Activated T-cell treated with anti-CD3 and anti-CD28 coated beads, Interleukin-2, amount 50 U/mL, for 72 hours (primary cell): ENCODE measurements at places on chromosomes 16 and 17. TPM values are rescaled to one million over a fixed set of nuclear protein-coding genes. Genes with fewer than 3 reads are reported as not detected.

GRCh38 chr16:4663777-4664465 lies 29.4 kb upstream of the NUDT16L1 start:
- peak; percentile 18 for DNase-seq

GRCh38 chr17:29622337-29623282 lies at the start of gene CORO6:
TSS of gene CORO6 (minus strand) at chr17:29622912. CDS start at chr17:29621421, 1,491 bp downstream.
- DNase-seq: peak; percentile 78

GRCh38 chr17:73791631-73792030 lies 147.4 kb upstream of the SDK2 start:
- DNase-seq: no peak

- DNase-seq: no peak
These were observed 66.5 kb upstream of the TBX2 start for GRCh38 chr17:61333136-61333535.

DNA sequence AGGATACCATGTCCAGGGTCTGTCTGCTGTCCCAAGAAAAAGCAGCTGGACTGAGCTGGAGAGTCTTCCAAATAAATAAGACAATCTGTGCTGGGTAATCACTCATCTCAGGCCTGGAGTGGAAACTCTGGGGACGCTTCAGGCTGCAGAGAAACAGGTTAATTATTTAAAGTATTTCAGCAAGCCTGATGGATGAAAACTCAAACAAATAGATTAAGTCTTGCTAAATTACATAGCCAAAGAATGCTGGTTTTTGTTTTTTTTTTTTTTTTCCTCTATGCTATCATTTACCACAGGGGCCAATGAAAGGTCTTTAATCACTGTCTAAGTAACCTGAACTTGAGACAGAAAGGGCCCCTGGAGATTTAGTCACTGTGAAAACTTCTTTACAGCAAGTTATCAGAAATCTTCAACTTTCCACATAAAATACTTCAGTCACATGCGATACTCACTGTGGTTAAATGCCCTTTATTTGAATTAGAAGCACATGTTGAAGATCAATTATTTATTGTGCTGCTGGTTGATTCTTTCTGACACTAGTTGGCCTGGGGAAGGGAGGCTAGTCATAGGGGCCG lies 31.0 kb upstream of the KCNJ2 start:
- no peak for DNase-seq

GRCh38 chr17:260031-260791 lies 78.8 kb upstream of the DOC2B start:
- DNase-seq: no peak

- no peak for DNase-seq
These were observed 313.1 kb upstream of the ERCC4 start for GRCh38 chr16:13606804-13607203.

- DNase-seq: peak; percentile 38
These were observed 88.5 kb upstream of the HNF1B start for GRCh38 chr17:37833237-37833859.

GRCh38 chr17:68460146-68460545 lies 2.9 kb upstream of the WIPI1 start:
- DNase-seq: peak; percentile 51

- DNase-seq: no peak
These were observed 11.7 kb upstream of the CACNA1H start for GRCh38 chr16:1141191-1141590.

GRCh38 chr16:80606221-80606766 lies 65.5 kb downstream of the DYNLRB2 start:
- DNase-seq: no peak

GRCh38 chr17:69478916-69479315 lies 64.4 kb downstream of the MAP2K6 start:
- no peak for DNase-seq

- DNase-seq: no peak
These were observed 13.0 kb upstream of the HOXB9 start for GRCh38 chr17:48639136-48639535.

DNA sequence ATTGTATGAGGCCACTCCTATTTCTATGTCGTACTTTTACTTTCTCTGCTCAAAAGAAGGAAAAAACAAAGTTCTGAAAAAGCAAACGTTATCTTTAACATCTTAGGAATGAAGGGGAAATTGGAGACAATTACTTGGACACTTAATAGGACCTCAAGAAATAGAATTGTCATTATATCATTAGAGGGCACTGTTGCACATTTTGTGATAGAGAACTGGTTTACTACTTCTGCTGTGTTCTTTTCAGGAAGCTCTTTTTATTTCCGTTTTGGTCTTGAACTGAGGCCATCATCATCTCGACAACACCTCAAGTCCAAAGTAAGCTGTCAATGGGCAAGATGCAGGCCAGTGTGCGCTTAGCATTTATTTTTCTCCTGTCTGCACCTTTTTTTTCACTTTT lies 14.6 kb downstream of the COG4 start:
- no peak for DNase-seq

DNA sequence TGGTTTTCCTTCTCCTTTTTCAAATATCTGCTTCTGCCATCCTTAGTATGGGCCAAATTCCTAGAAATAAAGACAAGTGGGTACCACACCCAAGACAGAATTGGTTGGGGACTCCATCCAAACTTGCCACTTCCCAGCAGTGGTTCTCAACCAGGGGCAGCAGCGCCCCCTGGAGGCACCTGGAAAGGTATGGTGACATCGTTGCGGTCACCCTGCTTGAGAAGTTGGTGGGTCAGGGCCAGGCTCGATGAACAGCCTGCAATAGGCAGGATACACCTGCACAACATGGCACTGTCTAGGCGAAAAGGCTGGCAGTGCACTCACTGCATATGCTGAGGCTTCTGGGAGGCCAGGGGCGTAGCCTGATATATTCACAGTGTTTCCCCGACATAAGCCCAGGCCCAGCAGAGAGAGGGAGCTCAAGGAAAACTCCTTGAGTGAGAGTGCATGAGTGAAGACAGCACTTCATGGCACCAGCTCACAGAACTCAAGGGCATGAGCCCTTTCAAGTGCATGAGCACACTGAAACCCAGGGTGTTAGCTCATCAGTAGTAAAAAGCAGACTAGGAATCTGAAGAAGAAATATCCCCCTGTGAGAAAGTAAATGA lies 57.7 kb downstream of the CMC2 start:
- peak; percentile 71 for DNase-seq

- DNase-seq: peak; percentile 2
These were observed 29.3 kb downstream of the DYNLRB2 start for GRCh38 chr16:80570106-80570478.

- DNase-seq: no peak
These were observed 1.4 kb downstream of the TMEM97 start for GRCh38 chr17:28320215-28321061.

GRCh38 chr16:85518398-85519049 lies 94.6 kb upstream of the GSE1 start:
- no peak for DNase-seq

GRCh38 chr17:13140750-13141149 lies 122.9 kb upstream of the ELAC2 start:
- DNase-seq: no peak

GRCh38 chr16:20910781-20911321 lies 10.3 kb downstream of the LYRM1 start:
- no peak for DNase-seq

- DNase-seq: peak; percentile 56
These were observed 2.0 kb downstream of the MAF start for GRCh38 chr16:79598348-79599181.

DNA sequence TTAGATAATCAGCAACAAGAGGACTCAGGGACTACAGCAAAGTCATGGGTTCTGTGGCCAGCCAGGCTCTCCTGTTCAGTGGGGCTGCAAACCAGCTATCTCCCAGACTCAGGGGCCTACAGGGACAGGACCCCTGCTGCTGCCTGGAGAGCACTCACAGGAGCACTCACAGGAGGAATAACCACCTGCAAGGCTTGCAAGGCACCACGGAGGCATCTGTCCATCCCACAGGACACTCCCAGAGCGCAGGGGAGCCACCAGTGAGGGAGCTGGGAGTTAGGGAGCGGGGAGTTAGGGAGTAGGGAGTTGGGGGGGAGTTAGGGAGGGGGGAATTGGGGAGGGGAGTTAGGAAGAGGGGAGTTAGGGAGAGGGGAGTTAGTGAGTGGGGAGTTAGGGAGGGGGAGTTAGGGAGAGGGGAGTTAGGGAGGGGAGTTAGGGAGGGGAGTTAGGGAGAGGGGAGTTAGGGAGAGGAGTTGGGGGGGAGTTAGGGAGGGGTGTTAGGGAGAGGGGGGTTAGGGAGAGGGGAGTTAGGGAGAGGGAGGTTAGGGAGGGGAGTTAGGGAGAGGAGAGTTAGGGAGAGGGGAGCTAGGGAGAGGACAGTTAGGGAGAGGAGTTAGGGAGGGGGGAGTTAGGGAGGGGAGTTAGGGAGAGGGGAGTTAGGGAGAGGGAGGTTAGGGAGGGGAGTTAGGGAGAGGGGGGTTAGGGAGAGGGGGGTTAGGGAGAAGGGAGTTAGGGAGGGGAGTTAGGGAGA lies 5.7 kb downstream of the CANT1 start:
- no peak for DNase-seq

DNA sequence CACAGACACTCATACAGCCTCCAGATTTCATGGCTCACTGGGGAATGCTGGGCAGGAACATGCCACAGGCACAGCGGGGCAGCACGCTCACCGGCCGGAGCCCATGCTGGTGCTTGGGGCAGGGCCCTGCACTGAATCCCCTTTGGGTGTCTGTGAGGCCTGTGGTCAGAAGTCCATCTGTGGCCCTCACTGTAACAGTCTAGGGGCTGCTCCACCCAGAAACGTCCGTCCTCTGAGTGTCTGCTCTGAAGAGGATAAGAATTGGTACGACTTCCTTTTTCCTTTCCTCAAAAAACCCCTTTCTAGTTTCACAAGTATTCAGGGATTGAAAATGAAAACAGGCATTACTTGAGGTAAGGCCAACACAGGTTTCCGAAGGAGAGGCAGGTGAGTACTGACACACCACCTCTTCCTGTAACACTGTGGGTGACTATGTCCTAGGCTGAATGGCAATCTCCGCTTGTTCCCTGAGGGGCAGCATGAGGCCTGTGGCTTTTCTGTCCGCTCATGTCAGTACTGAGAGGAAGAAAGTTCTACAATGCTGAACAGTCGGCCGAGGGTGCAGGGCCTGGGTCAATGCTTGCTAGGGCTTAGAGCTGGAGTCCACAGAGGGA lies 42.5 kb downstream of the TMEM11 start:
- no peak for DNase-seq

GRCh38 chr17:46800573-46800972 lies 17.9 kb downstream of the WNT3 start:
- DNase-seq: no peak

- no peak for DNase-seq
These were observed 8.0 kb upstream of the WFDC1 start for GRCh38 chr16:84286578-84287240.

- no peak for DNase-seq
These were observed 40.0 kb downstream of the TBC1D16 start for GRCh38 chr17:79995696-79996095.

- no peak for DNase-seq
These were observed 109.1 kb downstream of the ZFHX3 start for GRCh38 chr16:72938795-72939164.

DNA sequence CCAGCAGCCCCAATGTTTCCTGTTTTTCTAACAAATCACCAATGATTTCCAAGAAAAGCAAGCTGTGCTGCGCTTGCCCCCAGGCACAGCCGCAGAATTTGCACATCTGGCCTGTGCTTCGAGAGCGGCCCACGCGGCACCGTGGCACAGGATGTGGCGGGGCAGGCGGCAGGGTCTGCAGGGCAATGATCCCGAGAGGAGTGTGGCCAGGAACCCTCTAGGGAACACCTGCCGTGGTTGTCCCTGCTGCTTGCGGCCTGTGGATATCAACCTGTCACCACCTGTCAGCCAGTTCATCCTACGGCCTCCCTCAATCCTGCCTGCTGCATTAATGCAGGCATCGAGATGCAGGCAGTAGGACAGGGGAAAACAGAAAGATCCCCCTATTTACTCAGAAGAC lies 24.0 kb downstream of the PIK3R5 start:
- DNase-seq: peak; percentile 84

DNA sequence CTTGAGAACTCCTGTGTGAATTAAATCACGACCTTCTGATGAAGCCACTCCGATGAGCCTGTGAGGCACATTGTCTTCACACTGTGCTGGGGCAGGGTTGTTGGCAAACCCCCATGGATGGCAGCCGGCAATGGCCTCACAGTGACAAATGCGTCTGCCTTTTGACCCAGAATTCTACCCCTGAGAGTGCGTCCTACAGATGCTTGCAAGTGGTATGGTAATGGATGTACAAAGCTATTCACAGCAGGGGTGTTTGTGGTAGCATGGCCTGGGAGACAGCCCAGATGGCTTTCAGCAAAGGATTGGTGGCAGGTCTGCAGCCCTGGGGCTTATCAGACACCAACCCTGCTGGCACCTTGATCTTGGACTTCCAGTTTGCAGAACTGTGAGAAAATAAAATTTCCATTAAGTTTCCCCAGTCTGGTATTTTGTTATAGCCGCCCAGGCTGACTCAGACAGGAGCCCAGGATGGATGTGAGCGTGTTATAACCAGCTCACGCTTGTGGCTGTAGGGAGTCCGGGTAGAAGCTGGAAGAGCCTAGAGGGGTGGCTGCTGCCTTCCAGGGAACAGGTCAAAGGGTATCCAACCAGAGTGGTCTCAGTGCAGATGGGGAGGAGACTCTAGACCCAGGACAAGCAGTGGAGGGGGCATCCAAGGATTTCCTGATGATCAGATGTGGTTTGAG lies 10.1 kb downstream of the AFMID start:
- no peak for DNase-seq

- no peak for DNase-seq
These were observed 54.8 kb downstream of the NFAT5 start for GRCh38 chr16:69620573-69620972.

GRCh38 chr17:48681609-48682008 lies 40.7 kb downstream of the PRAC1 start:
- DNase-seq: no peak

DNA sequence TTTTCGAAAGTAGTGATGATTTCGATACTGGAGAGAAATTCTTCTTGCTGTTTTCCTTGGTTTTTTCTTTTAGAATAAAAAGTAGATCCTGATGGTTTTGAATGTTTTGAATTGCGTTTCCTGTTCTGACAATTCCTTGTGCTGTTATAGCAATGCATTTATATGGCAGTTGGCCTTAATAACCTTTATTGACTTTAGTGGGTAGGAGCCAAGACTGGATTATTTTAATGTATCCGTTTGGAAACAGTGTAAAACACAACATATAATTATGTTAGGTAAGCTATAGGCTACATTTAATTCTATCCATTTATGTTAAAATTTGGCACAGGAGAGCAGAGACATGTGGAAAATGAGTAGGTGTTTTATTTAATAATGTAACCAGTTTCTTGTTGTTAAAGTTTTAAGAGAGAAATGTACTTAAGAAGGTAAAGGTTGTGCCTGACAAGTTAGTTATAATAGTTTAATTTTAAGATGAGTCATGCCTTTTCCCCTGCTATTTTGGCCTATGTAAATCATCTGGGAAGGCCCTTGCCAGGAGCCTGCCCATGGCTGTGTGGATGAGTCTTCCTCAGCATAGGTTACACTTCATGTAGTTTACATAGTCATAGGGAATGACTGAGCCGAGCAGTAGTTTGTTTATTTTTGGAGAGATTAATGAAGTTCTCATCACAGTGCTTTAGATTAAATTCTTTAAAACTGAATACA lies 189.9 kb downstream of the FTO start:
- DNase-seq: no peak

NPIPB13 gene
- 20.4 TPM for total RNA-seq

KRT16 gene
- not detected for total RNA-seq

CD300C gene
- 0.16 TPM for total RNA-seq

NACA2 gene
- total RNA-seq: not detected

UNC45B gene
- 0.05 TPM for total RNA-seq

BCL6B gene
- total RNA-seq: 2.0 TPM

SLC4A1 gene
- total RNA-seq: not detected

CYBA gene
- 318 TPM for total RNA-seq

MYH1 gene
- total RNA-seq: not detected

THRA gene
- total RNA-seq: 14.7 TPM

LRRC36 gene
- total RNA-seq: 4.4 TPM

MT2A gene
- total RNA-seq: 529 TPM

PPP1R1B gene
- total RNA-seq: not detected

VAT1L gene
- total RNA-seq: 0.07 TPM

GAST gene
- not detected for total RNA-seq
